ENCODE measurements at places on chromosomes 11 and 22.

DNA sequence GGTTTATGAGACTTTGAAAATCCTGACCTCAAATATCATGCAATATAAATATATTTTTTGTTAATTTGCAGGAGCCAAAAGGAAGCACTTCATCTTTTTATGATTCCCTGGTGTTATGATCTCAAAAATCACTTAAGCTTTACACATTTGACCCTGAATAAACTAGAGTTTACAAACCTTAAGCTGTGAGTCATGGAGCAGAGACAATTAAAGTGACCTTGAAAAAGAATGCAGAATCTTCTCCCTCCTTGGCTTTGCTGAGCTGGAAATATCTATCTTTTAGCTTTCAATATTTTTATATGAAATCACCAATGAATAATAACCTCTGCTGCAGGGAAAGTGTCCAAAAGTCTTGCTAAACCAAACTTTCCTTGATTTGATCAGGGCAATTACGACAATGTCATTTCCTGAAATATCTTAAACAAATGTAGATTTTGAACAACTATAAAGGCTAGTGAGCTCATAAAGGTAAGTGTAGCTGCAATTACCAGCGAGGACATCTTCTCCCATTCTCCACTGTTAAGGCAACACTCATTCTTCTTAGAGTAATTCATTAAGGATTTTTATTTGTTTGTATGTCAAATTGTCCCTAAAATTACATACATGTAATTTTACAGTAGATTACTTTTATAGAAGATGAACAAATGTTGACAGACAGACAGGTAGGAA, 747.0 kb upstream of the LUZP2 start:
- DNase-seq, result no peak

GRCh38 chr11:10934293-10934860, 76.5 kb upstream of the ZBED5 start:
- no peak for DNase-seq

DNA sequence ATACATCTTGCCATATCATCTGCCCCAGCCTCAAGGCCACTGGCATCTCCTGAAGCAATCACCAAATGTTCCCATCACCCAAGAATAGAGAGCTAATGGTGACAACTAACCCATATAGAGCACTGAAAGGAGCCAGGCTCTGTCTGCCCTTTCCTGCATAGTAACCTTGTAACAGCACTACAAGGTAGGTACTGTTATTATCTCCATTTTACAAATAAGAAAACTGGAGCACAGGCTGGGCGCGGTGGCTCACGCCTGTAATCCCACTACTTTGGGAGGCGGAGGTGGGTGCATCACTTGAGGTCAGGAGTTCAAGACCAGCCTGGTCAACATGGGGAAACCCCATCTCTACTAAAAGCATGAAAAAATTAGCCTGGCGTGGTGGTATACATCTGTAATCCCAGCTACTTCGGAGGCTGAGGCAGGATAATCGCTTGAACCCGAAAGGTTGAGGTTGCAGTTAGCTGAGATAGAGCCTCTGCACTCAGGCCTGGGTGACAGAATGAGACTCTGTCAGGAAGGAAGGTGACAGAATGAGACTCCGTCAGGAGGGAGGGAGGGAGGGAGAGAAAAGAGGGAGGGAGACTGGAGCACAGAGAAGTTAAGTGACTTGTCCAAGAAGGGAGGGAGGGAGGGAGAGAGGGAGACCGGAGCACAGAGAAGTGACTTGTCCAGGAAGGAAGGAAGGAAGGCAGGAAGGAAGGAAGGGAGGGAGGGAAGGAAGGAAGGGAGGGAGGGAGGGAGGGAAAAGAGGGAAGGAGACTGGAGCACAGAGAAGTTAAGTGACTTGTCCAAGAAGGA, 2.2 kb downstream of the SLC35F2 start:
- no peak for DNase-seq

DNA sequence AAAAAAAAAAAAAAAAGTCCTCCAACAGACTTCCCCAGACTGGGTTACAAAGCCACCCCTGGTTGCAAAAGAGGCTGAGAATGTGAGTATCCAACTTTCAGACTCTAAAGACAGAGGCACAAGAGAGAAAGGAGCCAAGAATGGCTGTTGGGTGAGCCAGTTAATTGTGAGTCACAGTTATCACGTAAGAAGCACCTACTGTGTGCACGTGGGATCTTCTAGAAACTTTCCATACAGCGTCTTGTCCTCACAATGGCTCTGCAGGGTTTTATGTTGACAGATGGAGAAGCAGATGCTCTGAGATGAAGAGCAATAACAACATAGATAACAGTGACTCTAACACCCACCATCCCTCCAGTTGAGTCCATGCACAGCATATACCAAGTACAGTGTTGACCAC, 41.0 kb downstream of the CD82 start:
- no peak for DNase-seq

GRCh38 chr11:75406338-75406777, 7.0 kb downstream of the RPS3 start:
- DNase-seq, result no peak

GRCh38 chr11:74019860-74020259, 11.0 kb upstream of the UCP3 start:
- no peak for DNase-seq

DNA sequence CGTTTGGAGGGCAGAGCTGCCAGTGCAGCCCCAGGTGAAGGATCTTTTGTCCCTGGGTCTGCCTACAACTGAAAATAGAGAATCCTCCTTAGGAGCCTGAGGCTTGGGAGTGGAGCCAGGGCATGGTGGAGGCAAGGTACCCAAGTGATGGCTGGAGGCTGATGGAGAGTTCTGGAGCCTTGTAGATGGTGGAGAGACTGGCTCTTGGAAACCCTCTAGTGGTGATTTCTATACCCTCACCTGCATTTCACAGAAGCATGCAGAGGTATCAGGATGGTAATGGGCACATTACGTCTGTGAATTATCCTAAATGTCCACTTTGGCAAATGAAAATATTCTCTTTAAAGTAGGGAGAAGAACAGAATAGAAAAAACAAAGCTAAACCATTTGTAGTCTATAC, 44.4 kb downstream of the INSC start:
- DNase-seq, result no peak

GRCh38 chr22:36612458-36612857, 83.5 kb upstream of the EIF3D start:
- DNase-seq, result no peak

GRCh38 chr11:36564376-36565030, 3.3 kb upstream of the RAG1 start:
- no peak for DNase-seq

GRCh38 chr11:33017478-33017877, 1.8 kb downstream of the DEPDC7 start:
- no peak for DNase-seq

DNA sequence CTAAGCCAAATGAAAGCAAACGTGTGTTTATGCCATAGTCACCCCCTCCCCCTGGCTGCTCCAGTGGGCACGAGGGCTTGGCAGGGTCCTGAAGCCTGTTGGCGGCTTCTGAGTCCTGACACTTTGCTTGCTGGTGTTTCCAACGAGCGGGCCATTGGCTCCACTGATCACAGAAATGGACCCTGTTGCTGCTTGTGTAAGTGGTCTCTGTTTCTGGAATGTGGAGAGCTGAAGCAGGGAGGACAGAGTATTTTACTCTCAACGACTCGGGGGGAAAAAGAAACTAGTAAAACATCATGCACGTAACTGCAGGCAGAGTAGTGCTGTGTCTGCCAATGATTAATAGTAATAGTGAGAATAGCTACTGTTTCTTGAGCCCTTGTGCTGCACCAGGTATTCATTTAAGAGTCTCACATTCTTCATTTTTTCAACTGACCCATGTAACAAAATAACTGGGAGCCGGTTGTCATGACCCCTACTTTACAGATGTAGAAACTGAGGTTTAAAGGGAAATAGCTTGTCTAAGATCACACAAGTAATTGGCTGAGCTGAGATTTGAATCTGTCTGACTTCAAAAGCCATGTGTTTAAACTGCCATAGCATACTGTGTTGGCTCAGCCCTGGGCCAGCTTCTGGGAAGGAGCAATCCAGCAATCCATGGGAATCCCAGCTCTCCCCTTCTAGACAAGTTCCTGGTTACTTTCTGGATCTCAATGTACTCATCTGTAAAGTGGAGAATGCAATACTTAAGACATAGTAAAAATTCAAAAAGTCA, 526.7 kb downstream of the INSC start:
- DNase-seq, result no peak

GRCh38 chr11:96329419-96329818, 13.6 kb downstream of the MAML2 start:
- no peak for DNase-seq

- no peak for DNase-seq
Measured at GRCh38 chr11:129652835-129653234, 162.8 kb upstream of the TMEM45B start.

- no peak for DNase-seq
Measured at GRCh38 chr11:92329137-92329536, 104.5 kb downstream of the FAT3 start.

- no peak for DNase-seq
Measured at GRCh38 chr11:70885281-70886231, 366.8 kb downstream of the SHANK2 start.

- DNase-seq, result no peak
Measured at GRCh38 chr11:57094181-57094935, 87.4 kb upstream of the LRRC55 start.

DNA sequence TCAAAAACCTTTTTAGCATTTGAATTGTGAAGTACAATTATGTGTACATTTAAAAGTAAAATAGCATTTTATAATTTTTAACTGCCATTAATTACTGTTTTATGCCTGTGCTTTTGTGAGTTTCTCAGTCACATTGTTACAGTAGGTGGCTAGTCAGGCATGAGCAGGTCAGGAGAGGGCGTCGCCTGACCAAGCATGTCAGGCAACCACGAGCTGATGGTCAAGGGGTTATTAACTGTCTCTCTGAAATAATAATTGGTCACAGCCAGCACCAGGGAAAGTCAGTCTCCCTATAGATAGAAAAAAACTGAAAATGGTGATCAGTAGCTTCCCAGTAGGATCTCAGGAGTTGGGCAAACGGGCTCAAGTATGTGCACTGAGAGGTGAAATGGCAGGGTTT, 19.4 kb upstream of the CCDC81 start:
- DNase-seq, result no peak

- no peak for DNase-seq
Measured at GRCh38 chr11:20017320-20017719, 143.0 kb downstream of the DBX1 start.

DNA sequence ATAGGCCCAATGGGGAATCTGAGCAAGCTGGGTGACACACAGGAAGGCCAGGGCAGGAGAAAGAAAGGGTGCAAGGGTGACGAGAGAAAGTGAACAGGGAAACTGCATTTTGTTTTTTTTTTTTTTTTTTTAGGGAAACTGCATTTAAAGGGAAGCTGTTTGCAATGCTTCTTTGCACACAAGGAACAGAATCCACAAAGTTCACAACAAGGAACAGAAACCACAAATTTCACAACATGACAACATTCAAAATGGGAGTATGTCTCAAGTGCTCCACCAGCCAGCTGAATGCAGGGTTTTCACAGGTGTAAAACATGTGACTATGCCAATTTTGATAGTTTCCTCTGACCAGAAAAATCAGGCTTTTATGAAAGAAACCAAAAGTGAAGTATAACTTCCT, 6.8 kb upstream of the PLAAT3 start:
- no peak for DNase-seq

DNA sequence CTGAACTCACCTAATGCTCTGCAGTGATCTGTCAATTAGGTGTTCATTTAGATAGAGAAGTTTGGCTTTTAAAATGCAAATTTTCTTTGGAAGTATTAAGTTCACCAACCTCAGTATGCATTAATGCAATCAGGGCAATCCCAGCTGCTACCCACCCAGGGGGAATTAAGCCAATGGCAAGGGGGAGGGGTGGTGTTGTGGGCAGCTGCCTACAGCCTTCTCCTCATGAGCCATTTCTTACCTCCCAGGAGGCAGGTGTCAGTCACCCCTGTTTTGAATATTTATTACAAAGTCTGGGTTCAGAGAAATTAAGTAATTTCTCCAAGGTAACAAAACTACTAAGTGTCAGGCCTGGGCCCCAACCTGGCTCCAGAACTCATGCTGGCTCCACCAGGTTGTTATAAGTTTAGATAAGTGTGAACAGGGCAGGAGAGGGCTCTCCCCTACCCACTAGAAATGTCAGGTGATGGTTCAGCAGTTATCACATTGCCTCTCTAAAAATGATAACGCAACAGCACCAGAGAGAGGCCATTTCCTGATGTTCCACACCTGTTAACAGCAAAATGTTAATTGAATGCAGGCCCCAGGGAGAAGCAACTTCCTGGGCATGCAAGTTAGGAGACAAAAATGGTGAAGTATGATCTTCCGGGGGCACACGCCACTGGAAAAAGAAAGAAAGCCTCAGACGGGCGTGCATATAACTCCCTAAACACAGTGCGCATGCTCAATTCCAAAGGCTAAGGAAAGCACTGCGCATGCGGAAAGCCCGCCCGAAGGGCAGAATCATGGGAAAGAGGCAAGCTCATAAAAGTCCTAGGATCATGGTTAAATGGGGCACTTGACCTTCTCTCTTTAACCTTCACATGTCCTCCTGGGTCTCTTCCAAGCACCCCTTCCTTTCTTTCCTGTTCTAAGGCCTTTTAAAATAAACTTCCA, 35.4 kb upstream of the GNAZ start:
- no peak for DNase-seq

GRCh38 chr11:11107076-11107723, 245.8 kb downstream of the CSNK2A3 start:
- no peak for DNase-seq

- no peak for DNase-seq
Measured at GRCh38 chr11:134980819-134981710, 569.0 kb upstream of the B3GAT1 start.

GRCh38 chr11:83566950-83567349, 280.8 kb upstream of the CCDC90B start:
- DNase-seq, result no peak

- DNase-seq, result no peak
Measured at GRCh38 chr11:108221911-108222573, 396 bp downstream of the NPAT start.

All from activated naive CD8-positive, alpha-beta T cell treated with anti-CD3 and anti-CD28 coated beads, Interleukin-2, amount 50 U/mL, for 16 hours (primary cell).